NCI-H2227 treated with DMSO at 0.1 percent for 48 hours (cell line): ENCODE measurements at places on chromosomes 7 and 10.
A peak's percentile ranks its signal among the peaks of the same experiment; 100 is the strongest.

GRCh38 chr7:55623617-55624016 lies 51.3 kb upstream of the VOPP1 start:
- DNase-seq = no peak

GRCh38 chr7:102186306-102186705 lies 100.4 kb upstream of the SH2B2 start:
- DNase-seq = no peak

DNA sequence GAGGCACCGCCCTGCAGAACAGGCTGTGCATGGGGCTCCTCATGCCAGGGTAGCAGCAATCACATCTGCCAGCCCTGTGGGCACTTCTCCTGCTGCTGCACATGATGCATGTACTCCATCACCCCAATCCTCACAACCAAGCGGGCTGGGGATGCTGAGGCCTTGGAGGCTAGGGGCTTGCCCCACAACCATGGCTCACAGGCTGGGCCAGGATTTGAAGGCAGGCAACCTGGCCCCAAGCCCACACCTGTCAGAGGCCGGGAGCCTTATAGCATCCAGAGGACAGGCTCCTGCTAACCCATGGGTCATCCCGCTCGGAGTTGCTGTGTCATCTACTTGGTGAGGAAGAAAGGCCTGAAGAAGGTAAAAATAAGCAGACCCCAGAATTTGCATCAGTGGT lies 2.2 kb downstream of the POLM start:
- DNase-seq = no peak

- DNase-seq = no peak
Observed at GRCh38 chr10:30606313-30606712, 23.2 kb downstream of the LYZL2 start.

- DNase-seq = no peak
Observed at GRCh38 chr7:47066976-47067614, 514.8 kb downstream of the TNS3 start.

DNA sequence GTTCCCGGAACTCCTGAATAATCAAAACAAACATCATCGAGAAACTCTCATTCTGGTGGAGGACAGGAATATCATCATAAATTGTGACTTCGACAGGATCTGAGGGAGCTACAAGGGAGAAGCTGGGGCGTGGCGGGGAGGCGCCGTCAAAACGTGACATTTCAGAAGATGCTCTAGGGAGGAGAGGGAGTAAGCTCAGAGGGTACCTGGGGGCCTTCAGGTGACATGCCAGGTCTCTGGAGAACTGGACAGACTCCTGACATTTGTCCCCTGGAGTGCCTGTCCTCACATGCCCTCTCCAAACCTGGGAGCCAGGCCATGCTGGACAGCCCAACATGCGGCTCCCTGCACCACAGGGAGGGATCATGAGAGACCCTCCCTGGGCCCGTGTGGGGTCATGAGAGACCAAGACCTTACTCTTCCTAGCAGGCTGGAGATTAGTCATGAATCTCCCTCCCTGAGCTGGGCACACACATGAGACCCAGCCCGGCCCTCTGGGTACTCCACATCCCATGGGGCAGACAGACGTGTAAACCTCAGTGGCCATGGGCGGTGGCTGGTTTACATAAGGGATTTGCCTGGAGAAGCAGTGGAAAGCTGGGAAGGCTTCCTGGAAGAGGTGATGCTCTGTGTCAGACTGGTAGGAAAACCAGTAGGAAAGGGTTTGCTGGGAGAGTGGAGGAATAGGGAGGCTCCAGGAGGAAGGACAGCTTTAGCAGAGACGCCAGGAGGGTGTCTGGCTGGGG lies 81.0 kb downstream of the MYL10 start:
- no peak for DNase-seq

DNA sequence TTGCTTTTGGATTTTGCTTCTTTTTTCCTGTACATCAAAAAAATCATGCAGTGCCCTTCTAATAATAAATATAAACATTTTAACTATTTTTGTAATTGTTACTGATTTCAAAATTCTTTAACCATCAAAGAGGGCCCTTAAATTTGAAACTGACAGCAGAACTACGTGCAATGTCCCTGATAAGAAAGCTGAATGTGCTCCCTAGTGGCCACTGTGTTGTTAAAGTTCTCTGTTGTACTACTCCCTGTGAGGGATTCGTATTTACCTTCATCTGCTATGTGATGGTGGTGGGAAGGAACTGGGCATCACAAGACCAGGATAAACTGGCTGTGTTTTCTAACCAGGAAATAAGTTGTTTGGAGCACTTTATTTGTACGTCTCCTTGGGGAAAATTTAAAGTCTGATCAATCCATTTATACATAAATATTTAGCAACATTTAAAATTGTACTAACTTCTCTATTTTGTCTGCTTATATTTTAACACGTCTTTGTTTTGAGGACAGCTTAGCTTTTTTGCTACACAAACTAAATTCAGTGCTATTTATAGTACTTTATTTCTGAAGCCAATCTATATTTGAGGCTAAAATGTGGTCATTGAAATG lies 322.4 kb downstream of the HGF start:
- DNase-seq = peak; percentile 17

- DNase-seq = no peak
Observed at GRCh38 chr10:52805414-52806285, 33.1 kb upstream of the MBL2 start.

GRCh38 chr7:82477733-82478515 lies 34.3 kb upstream of the CACNA2D1 start:
- no peak for DNase-seq

GRCh38 chr10:72800000-72800740 lies 93.4 kb upstream of the OIT3 start:
- DNase-seq = no peak

GRCh38 chr7:141014125-141014523 lies 628 bp downstream of the MRPS33 start:
- no peak for DNase-seq

DNA sequence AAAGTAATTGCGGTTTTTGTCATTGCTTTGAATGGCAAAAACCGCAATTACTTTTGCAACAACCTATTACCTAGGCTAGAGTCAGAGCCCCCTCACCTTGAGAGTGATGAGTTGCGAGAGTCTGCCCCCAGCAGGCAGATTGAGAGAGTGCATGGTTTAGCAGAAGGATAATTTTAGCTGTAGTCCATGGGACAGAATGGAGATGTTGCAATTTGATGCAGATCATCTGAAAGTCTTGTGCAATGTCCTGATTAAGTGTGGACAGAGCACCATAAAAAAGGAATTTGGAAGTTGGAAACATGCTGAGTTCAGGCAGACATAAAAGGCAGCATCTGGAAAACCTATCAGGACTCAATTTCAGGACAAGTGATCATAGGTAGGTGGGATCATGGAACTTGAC lies 48.7 kb downstream of the GPR141 start:
- no peak for DNase-seq

- DNase-seq = no peak
Observed at GRCh38 chr7:123440101-123440548, 94.3 kb downstream of the IQUB start.

DNA sequence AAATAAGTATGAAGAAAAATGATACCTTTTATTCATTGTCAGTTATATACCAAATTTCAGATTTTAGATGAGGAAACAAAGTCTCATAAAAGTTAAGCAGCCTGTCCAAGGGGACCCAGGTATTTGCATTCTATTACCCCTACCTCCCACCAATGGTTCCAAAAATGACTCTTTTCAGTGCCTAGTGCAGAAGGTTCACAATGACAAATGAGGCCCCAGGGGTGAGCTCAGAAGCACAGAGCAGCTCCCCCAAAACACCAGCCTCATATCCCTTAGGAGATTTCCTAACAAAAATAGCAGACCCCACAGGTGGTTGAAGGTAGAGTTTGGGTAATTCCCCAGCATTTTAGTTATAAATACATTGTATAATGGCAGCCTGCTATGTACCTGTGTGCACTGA lies 168.6 kb downstream of the REEP3 start:
- DNase-seq = no peak

- no peak for DNase-seq
Observed at GRCh38 chr10:1324903-1325302, 268.7 kb downstream of the WDR37 start.

DNA sequence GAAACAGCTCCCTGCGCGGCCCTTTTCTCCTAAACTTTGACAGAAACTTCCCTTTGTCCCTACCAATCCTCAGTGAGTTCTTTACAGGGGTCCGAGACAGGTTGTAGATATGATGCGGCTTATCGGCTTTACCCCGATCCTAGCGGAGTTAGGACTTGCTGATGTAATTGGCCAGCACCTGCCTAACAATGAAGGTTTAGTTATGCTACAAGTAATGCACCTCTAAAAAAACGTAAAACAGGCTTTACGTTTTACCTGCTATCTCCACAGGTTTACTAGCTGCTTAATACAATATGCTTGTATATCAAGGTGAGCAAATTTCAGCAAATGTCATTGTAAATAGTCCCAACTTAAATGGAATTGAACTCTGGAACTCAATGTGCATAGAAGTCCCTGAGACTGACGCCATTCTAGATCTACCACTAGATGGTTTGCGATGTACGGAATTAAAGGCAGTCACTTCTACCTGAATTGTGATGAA lies 697 bp upstream of the SNX13 start:
- peak; percentile 5 for DNase-seq

DNA sequence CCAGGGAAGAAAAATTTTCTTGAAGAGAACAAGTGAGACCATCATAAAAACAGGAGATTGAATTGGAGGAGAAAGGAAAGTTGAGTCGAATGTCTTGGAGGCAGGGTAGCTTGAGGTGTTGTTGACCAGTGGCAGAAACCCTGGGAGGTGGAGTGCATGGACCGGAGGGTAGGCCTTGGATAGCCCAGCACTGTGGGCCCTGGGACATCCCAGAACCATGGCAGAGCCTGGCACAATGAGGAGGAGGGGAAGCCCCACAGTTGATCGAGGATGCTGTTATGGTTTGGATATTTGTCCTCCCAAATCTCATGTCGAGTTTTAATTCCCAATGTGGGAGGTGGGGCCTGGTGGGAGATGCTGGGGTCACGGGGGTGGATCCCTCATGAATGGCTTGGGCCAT lies 157.1 kb downstream of the ITGA8 start:
- DNase-seq = no peak

- DNase-seq = no peak
Observed at GRCh38 chr10:23390809-23391208, 46.2 kb upstream of the C10orf67 start.

DNA sequence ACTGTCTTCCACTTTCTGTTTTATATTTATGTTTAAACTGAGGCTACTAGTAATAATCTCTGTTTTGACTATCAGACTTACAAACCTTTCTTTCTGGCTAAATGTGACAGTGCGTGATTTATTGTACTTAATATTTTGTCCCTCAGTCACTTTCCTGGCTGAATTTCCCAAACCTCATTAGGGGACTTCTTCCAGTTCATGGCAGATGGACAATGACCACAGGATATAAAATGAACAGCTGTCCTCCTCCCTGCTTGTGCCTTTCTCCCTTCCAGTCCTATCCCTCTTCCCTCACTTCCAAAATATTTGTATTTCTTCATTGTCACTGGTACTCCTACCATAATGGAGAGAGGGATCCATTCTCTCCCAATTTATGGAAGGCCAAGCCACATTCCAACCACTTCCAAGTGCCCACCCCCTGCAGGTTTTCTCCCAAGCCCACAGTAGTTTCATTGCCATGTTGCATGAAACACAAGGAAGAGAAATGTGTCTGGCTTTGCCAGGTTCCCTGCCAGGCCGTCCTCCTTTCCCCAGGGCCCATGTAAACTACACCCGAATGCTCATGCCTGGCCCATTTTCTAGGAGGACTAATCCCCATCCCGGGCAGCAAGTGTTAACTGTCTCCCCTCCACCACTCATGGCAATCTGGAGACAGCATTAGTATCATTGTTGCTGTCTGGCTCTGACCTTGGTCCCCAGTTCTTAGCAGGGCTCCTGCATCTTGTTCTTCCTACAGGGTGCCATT lies 269.5 kb upstream of the SLC26A5 start:
- DNase-seq = no peak

DNA sequence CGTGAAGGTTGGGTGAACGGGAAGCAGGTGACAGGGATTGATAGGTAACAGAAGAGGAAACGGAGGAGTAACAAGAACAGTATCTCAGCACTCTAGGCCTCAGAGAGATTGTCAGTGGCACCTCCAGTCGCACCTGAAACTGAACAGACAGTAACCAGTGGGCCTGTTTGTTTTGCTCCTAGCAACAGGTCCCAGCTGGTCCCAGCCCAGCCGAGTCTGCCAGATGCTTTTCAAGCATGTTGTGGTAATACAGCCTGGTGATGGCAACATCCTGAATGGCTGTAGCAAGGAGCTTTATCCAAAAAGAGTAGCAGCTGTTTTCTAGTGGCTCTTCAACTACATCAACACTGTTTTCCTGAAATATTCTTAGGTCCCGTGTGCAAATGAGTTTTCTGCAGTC lies 4.7 kb downstream of the CACNB2 start:
- DNase-seq = no peak

- no peak for DNase-seq
Observed at GRCh38 chr7:70838292-70838907, 293.5 kb upstream of the GALNT17 start.

- no peak for DNase-seq
Observed at GRCh38 chr7:2920956-2921652, 77.0 kb upstream of the GNA12 start.

GRCh38 chr7:102387064-102387463 lies 9.1 kb upstream of the PRKRIP1 start:
- peak; percentile 27 for DNase-seq

- DNase-seq = no peak
Observed at GRCh38 chr7:141151746-141152145, 77.9 kb downstream of the TMEM178B start.

DNA sequence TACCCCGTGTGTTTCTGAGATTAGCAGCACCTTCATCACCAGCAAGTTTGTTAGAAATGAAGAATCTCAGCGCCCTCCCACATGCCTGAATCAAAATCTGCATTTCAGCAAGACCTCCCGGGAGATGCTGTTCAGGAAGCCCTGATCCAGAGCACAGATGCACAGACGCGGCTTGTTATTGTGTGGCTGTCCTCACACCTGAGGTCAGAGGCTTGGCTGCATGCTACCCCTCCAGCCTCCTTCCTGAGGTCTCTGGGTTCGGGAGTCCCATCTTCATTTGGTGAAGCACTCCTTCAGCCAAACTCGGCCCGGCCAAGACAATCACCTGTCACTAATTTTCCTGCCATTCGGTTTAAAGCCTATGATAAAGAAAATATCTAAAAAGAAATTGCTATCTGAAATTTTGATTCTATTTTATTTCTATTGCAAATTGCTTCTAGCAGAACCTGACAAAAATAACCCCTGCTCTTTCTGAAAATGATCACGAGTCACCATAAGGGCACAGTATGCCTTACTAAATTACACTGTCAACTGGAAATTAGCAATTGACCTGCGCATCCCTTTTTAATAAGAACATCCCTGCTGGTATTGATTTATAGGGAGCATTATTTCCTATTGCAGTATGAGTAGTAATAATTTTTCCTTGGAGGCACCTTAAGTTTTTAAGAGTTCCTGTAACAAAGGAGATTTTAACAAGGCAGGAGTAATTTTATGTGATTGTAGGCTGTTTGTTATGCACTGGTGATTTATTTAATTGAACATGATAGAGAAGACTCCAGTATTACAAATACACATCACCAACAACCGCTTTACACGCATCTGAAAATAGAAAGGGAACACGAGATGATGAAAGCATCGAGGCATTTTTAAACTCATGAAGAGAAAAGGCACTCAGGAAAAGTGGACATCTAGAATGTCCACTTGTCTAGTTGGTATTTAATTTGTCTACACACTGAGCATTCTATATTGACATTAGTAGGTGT lies 49.5 kb downstream of the VSTM2A start:
- DNase-seq = no peak
